ENCODE measurements at places on chromosomes 11 and 22. TPM values are rescaled to one million over a fixed set of nuclear protein-coding genes. Genes with fewer than 3 reads are reported as not detected.

IFT27 gene
- 14.9 TPM for total RNA-seq

APOL4 gene
- total RNA-seq, result 0.60 TPM

GRCh38 chr11:65645710-65646109 is 7.8 kb downstream of the SIPA1 start:
- DNase-seq, result no peak

GRCh38 chr11:11987503-11988022 is 20.9 kb downstream of the DKK3 start:
- no peak for DNase-seq

MOV10L1 gene
- not detected for total RNA-seq

GRCh38 chr11:122163053-122163819 is 47.2 kb upstream of the BLID start:
- DNase-seq, result no peak

GRCh38 chr11:68750195-68751003 is 921 bp downstream of the TESMIN start:
- no peak for DNase-seq

DNA sequence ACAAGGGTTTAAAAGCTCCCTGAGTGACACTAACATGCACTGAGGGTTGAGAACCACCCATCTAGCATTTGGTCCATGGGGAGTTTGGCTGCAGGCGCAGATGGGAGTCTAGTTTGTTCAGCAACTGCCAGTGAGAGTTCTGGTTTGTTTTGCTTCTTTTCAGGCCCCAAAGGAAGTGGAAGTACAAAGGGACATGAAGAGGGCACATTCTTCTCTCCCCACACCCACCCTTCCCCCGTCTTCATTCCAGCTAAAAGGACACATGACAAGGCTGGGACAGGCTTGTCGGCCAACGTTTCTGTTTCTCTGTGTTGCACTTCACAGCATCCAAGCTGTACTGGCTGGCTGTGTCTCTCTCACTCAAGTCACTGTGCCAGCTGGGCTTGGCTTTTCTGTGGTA is 8.2 kb upstream of the ENDOD1 start:
- DNase-seq, result no peak

DNA sequence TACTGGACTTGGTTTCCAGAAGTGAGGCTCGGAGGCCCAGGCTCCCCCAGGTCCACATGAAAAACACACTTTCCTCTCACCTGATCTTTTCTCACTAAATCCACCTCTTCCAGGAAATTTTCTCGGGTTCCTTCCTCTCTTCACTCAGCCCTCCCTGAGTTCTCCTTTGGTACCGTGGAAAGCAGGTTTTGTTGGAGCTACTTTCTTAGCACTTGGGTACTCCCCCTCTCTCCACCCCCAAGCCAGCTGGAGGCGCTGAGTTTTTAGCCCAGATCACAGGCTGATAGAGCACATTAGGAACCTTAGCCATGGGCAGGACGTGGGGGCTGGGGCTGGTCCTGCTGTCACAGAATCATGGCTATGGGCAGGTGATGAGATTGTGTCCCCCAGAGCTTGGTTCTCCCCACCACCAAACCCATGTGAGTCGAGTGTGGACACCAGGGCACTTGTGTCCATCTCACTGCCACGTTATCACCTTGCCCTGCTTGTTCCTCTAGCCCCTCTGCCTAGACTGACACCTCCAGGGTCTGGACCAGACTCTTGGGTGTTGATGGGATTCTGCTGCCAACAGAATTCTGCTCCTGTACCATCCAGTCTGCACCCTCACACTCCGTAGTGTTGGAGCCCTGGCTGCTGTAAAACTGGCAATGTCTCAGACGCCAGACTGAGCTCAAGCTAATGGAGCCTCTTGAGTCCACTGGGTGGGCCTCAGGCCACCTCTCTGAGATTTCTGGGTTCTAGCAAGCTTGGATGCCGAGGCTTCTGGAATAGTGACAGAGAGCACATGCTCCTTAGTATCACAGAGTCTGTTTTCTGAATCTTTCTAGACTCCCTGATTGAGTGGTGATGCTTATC is 74.9 kb upstream of the NARS2 start:
- peak; percentile 23 for DNase-seq

- no peak for DNase-seq
Observed at GRCh38 chr22:37044634-37045625, 6.6 kb upstream of the KCTD17 start.

SLC17A6 gene
- not detected for total RNA-seq

TRPC6 gene
- not detected for total RNA-seq

IGSF9B gene
- 0.13 TPM for total RNA-seq

CNTN5 gene
- total RNA-seq, result not detected

DNA sequence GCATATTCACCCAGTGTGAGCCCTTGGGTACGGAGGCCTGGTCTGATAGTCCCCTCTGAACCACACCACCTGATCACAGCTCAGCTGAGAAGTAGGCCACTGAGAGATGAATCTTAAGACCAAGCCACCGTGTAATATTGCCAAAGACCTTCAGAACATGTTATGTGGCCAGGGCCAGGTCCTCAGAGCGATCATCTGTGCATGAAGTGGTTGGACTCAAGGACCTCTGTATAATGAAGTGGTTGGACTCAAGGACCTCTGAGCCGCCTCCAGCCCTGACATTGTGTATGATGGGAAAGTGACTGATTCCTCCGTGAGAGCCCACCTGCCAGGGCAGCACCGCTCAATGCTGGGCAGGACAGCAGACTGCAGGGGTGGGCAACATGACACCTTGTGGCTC is 70.2 kb downstream of the TP53I11 start:
- DNase-seq, result no peak

- DNase-seq, result no peak
Observed at GRCh38 chr11:12180257-12181205, 70.1 kb downstream of the MICAL2 start.

SLN gene
- total RNA-seq, result not detected

DNA sequence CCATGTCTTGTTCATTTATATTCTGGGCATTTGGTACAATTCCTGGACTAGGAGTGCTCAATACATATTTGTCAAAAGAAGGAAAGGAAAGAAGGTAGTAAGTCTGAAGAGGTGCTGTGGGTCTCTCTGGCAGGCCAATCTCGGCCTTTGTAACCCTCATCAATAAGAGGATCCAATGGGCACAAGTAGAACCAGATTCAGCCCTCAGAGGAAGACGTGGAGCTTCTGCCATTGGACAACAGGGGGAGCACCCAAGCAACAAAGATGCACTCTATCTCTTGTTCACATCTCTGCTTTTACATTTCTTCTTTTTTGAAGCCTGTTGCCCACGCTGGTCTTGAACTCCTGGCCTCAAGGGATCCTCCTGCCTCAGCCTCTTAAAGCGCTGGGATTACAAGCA is 2.2 kb upstream of the VPS11 start:
- DNase-seq, result no peak

BTG4 gene
- total RNA-seq, result not detected

MS4A13 gene
- not detected for total RNA-seq

CECR2 gene
- 12.0 TPM for total RNA-seq

- DNase-seq, result peak; percentile 45
Observed at GRCh38 chr22:46063846-46064227, 86.5 kb upstream of the PPARA start.

C22orf42 gene
- not detected for total RNA-seq

DNA sequence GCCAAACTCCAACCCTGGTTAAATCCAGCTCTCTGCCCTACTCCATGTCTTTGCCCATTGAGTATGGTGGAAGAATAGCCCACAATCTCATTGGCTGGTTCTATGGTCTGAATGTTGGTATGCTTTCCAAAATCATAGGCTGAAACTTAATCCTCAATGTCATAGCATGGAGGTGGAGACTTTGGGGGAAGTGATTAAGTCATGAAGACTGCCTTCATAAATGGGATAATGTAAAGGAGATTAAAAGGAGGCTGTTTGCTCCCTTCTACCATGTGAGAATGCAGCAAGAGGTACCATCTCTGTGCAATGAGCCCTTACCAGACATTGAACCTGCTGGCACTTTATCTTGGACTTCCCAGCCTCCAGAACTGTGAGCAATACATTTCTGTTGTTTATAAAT is 54.4 kb upstream of the FDX1 start:
- DNase-seq, result no peak

EXPH5 gene
- 12.8 TPM for total RNA-seq

DNA sequence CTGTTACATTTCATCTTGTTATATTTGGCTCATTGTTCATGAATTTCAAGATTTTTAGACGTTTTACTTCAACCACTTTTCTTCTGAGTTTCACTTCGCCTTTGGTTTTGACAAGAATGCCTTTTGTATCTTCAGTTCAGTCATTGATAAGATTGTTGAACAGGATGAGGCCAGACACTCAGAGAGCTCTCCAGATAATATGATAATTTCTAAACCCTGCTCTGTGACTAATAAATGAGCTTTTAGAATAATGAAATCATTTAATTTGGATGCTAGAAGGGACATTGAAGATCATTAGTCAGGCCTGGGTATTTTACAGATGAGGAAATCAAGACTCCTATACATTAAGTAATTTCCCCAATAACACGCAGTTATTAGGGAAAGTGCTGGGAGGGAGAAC is 37.2 kb upstream of the GRAMD1B start:
- no peak for DNase-seq

- DNase-seq, result no peak
Observed at GRCh38 chr11:61787928-61788491, 4.4 kb downstream of the TMEM258 start.

- no peak for DNase-seq
Observed at GRCh38 chr11:101498891-101499290, 84.9 kb downstream of the TRPC6 start.

GRCh38 chr11:74696500-74696899 is 34.7 kb downstream of the CHRDL2 start:
- no peak for DNase-seq

DNA sequence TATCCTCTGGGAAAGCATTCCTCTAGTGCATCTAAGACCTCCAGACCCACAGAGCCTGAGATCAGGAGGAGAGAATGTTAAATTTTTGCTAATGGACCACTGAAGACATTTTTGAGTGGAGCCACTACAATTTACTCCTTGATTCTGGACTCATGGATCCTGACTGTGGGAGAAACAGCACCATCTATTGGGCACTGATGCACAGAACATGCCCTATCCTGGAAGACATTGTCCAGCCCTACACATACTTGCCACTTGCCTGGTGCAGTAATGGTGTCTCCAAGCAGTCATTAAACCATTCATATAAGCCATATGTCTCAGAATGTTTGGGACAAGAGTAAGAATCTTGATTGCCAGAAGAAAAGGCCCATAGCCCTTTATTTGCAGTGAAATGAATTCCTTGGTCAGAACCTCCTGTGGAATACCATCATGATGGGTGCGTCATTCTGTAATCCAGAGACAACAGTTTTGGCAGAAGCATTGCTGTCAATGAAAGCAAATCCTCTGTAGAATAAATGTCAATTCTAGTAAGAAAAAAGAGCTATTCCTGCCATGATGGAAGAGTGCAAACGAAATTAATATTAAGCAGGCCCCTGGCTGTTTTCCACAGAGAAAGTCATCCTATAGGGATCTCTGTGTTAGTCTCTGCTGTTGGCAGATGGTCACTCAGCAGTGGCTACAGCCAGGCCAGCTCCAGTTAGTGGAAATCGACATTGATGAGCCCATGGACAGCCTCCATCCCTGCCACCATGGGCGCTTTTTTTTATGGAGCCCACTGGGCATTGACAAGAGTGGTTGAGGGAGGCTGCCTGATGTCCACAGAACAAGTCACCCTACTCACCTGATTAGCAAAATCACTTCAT is 43.5 kb downstream of the GGTLC2 start:
- DNase-seq, result no peak

PGA4 gene
- 0.53 TPM for total RNA-seq
